Amniotic epithelial cell (primary cell): ENCODE measurements at places on chromosomes 3 and 15.
A peak's percentile ranks its signal among the peaks of the same experiment; 100 is the strongest.

DNA sequence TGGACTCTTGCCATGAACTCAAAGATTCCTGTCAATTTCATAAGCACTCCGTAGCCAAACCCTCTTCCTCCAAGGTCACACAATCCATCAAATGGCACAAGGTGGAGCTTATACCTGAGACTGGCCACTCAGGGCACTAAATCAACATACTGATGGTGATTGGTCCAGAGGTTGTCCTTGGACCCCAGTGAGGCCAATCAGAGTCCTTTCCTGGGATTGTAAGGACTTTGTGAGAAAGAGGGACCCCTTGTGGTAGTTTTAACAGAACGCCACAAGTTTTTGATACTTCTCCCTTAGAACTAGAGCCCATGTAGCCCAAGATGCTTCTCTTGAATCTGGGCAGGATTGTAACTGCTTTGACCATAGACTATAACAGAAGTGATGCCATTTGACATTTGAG lies 44.4 kb upstream of the LARS2 start:
- peak; percentile 35 for DNase-seq

DNA sequence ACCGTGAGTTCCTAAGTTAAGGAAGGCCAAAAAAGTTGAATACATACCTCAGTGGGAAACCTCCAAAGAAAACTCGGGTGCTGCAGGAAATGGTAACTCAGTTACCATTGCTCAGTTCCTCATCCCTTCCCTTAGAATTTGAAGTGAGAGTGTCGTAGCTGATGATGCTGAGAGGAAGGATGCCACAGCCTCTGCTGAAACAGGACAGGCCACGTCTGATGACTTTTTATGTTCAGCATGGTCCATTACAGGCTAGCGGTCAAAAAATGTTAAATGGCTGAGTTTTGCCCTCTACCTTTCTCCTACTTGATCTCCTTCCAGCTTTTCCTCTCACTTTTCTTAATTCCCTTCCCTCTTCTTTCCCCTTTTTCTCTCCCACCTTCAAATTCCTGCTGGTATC lies 135.5 kb downstream of the GHSR start:
- no peak for DNase-seq

DNA sequence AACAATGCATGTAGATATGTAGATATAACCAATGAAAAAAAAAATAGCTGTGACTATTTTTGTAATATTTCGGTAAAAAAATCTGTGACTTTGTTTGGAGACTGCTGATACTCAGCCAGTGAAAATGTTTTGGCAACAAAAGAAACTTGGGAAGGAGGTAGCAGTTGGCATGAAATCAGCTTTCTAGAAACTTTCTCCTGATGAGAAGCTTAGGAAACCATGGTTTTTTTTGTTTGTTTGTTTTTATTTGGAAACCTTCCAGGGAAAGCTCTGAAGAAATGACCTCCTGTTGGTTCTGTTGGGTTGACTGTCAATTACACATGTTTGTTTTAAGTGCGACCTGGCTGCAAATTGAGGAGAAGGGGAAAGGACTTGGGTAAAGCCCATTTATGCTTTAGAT lies 445.9 kb downstream of the UNC13C start:
- no peak for DNase-seq

- no peak for DNase-seq
These were observed 5.8 kb upstream of the TM4SF4 start for GRCh38 chr3:149468504-149469212.

- peak; percentile 42 for DNase-seq
These were observed 86.2 kb upstream of the COL6A5 start for GRCh38 chr3:130259166-130259874.
